ENCODE measurements at places on chromosomes 1 and 21.

GRCh38 chr1:172277275-172277674 lies 143.2 kb upstream of the C1orf105 start:
- DNase-seq, result no peak

DNA sequence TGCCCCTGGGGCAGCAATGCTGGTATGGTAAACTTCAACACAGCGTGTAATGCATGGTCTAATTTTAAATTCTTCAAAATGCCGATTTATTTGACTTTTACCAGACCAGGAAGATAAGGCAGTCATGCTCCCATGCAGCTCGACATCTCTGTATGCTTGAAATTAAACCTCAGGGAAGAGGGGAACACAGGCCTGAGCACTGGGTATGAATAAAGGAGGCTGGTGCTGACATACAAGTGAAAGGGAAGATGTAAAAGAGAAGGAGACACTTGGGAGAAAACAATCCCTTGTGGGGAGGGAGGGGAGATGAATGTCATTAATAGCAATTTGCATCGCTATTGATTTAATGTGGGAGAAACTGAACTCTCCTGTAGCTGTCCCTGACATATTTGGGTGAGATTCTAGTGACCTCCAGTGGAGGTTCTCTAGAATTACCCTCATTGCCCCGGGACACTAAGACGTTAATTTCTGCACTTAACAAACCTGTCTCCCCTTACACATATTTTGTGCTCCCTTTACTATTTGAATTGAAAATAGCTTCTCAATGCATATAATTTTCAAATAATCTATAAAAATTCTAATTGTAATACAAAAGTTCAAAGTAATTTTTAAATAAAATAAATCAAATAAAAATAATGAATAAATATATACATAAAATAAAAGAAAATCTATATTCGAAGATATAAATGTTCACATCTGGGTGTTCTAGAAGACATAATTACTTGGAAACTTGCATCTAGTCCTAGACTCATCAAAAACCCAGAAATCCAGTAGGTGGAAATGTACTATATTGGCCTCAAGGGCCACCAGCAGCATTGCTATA lies 283.1 kb downstream of the LMX1A start:
- no peak for DNase-seq

GRCh38 chr21:46172863-46173528 lies 11.3 kb downstream of the SPATC1L start:
- DNase-seq, result no peak

DNA sequence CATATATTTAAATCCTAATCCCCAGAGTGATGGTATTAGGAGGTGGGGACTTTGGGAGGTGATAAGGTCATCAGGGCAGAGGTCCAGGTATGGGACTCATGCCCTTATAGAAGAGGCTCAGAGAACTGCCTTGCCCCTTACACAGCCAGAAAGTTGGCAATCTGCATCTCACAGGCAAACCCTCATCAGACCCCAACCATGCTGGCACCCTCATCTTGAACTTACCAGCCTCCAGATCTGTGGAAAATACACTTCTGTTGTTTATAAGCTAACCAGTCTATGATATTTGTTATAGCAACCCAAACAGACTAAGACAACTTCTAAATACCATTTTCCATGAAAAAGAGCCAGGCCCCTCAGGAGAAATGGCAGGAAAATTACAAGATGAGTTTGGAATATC lies 69.3 kb upstream of the PRDX6 start:
- DNase-seq, result no peak

- DNase-seq, result no peak
These were observed 49.1 kb upstream of the DMRTB1 start for GRCh38 chr1:53410100-53410541.

- no peak for DNase-seq
These were observed 20.6 kb upstream of the DDAH1 start for GRCh38 chr1:85485516-85485915.

GRCh38 chr1:15123925-15124324 lies 29.6 kb upstream of the TMEM51 start:
- DNase-seq, result no peak

DNA sequence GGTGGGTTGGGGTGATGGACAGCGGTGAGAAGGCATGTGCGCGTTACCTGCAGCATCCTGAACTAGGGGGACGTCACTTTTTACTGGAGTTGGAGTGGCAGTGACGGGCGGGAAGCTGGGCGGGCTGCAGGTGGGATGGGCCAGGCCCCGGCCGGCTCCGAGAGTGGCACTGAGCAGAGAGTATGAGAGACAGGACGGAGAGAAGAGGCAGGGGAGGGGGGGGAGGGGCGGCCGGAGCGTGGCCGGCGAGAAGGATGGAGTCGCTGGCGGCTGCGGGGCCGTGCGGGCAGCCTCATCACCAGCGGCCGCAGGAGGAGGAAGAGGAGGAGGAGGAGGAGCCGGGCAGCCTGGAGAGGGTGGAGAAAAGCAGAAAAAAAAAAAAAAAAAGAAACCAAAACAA lies 154.5 kb downstream of the CASZ1 start:
- DNase-seq, result no peak

- DNase-seq, result no peak
These were observed 557.2 kb upstream of the BEND5 start for GRCh38 chr1:49333906-49334305.

DNA sequence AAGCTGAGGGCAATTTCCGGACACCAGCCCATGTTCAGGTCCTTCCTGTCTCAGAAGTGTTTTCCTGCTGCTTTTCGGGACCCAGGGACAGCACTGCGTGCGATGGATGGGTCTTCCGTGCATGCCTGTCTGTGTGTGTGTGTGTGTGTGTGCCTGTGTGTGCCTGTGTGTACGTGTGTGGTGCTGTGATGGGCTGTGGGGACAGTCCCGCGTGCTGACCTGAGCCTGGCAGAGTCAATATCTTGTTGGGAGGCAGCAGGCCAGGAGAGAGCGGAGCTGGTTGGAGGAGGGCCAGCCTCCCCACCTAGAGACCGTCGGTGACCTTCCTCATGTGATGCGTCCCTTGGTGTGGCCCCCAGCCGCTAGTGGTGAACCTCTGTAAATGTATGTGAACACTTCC lies 13.7 kb downstream of the SKI start:
- no peak for DNase-seq

GRCh38 chr1:165717918-165718515 lies 19.7 kb upstream of the ALDH9A1 start:
- DNase-seq, result no peak

DNA sequence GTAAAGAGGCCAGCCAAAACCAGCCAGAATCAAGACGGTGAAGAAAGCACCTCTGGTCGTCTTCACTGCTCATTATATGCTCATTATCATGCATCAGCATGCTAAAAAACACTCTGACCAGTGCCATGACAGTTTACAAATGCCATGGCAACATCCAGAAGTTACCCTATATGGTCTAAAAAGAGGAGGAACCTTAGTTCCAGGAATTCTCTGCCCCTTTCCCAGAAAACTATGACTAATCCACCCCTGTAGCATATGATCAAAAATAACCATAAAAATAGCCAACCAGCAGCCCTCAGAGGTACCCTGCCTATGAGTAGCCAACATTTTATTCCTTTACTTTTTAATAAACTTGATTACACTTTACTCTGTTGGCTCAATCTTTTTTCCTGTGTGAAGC lies 34.2 kb upstream of the PBX1 start:
- DNase-seq, result no peak

DNA sequence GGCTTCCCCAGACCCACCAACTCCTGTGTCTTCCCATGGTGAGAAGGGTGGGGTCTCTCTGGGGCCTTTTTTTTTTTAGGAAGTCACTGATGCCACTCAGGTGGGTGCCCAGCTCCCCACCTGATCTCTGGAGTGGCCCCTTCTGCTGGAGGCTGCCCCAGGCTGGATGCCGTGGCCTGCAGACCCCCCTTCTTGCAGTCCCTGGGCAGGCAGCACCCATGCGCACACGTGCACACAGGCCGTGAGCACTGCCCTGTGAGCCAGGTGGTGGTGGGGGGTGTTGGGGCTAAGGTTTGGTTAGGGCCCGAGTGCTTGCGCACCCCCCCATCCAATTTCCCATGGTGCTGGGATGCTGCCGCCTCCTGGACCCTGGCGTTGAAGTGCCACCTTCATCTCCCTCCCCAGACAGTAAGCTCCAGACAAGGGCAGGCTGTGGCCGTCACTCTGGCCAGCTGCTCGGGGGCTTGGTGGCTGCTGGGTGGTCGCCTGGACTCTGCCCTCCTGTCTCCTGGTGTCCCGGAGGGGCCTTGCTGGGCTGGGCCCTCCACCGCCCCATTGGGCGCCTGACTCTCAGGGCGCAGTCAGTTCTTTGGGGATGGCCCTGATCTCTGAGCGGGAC lies 50.6 kb downstream of the SKI start:
- DNase-seq, result no peak

- no peak for DNase-seq
These were observed 32.9 kb downstream of the FCRL5 start for GRCh38 chr1:157519451-157519850.

DNA sequence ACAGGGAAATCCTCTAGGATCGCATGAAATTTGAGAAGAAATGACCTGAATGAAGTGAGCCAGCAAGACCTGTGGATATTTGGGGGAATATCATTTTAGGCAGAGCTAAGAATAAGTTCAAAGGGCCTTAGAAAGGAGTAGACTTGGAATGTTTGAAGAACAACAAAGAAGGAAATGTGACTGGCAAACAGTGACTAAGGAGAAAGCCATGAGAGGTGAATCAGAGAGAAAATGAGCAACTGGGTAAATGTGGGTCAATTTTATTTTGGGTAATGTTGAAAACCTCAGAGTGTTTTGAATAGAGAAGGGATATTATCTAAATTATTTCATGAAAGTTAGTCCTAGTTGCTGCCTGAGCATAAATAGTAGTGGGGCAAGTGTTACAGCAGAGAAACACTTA lies 672.8 kb downstream of the LMO4 start:
- no peak for DNase-seq

DNA sequence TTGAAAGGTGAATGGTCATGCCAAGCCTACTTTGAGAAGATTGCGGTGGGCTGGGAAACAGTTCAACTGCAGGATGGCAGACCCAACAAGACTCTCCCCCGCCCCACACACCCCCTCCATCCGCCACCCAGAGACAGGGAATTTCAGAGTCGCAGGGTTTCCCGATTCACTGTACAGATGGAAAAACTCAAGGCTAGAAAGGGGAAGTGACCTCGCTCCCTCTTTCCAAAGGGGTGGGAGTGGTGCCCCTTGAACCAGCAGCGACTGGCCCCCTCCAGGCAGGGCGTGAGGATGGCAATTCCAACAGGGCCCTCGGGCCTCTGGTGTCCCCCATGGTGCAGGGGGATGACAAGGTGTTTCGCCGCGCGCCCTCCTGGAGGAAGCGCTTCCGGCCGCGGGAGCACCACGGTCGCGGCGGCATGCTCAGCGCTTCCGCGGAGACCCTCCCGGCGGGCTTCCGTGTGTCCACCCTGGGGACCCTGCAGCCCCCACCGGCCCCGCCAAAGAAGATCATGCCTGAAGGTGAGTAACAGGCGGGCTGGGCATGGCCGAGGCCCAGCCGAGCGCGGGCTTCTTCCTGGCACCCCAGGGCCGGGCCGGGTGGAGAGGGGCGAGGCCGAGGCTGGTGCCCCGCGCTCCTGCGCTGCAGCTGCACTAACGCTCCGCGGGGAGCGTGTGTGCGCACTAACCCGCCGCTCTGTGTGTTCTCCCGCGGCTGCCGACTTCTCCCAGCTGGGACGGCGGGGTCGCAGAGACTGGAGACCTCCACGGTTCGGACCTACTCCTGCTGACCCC lies 10.4 kb downstream of the MYOG start:
- no peak for DNase-seq

DNA sequence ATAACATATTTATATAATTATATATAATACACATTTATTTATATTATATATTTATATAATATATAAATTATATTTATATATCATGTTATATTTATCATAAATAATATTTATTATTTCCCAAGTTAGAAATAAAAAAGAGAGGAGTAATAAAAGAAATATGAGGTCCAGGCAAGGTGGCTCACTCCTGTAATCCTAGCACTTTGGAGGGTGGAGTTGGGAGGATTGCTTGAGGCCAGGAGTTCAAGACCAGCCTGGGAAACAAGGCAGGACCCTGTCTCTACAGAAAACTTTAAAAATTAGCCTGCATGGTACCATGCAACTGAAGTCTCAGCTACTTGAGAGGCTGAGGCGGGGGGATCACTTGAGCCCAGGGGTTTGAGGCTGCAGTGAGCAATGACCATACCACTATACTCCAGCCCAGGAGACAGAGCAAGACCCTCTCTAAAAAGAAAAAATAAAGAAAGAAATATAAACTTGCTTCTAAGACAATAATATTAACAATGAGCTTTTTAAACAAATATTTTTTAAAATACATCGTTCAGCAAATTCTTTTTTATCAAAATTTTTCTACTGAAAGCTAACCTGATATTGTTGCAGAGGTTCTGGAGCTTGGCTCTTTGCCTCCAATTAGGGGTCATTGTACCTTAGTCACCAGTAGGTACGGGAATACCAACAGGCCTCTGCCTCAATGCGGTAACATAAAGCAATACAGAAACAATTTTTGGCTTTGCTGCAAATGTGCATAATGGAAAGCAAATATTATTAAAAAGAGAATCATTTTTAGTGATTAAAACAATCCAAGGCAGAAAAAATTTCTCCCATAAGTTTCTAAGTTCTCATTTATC lies 290.0 kb downstream of the SETD4 start:
- DNase-seq, result no peak
